ENCODE measurements at places on chromosomes 11 and 22.

- no peak for DNase-seq
These were observed 20.6 kb downstream of the CLMP start for GRCh38 chr11:123174196-123175183.

- DNase-seq, result no peak
These were observed 304.1 kb upstream of the TENM4 start for GRCh38 chr11:79744941-79745340.

- DNase-seq, result no peak
These were observed 4.2 kb downstream of the LGR4 start for GRCh38 chr11:27468209-27468994.

DNA sequence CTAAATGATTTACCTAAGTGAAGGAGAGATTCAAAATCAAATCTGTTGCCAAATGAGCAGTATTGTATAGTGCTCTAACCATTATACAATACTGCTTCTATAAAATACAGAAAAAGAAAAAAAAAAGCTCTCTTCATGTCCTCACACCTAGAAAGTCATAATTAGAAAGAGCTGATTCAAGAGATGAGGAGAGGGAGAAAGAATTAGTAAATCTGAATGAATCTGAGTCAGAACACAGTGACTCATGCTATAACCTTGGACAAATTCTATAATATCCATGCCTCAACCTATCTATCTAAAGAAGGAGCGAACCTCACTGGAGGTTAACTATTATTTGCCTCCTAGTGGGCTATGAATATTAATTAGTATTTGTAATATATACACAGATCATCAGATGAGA, 29.4 kb downstream of the AMBRA1 start:
- no peak for DNase-seq

DNA sequence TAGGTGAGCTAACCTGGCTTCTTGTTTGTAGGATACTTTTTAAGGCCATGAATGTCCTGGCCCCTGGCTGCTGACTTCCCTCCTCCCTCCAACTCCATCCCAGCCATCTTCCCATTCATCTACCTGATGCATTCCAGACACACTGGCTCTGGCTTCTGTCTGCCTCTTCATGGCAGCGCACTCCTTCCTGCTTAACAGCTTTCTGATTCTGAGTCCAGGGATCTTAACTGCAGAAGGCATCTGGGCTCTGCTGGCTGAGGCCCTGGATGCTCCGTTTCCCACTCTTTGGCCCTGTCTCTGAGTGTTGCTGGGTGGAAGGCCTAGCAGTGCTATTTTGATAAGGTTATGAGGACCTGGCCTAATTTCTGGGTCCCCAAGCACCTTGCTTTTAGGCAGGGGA, 1.8 kb upstream of the THY1 start:
- DNase-seq, result no peak

- no peak for DNase-seq
These were observed 3.9 kb downstream of the JOSD1 start for GRCh38 chr22:38696606-38697424.

- DNase-seq, result no peak
These were observed 6.1 kb downstream of the APOL3 start for GRCh38 chr22:36154423-36154945.

- no peak for DNase-seq
These were observed 54.7 kb downstream of the PANX1 start for GRCh38 chr11:94183251-94183885.

DNA sequence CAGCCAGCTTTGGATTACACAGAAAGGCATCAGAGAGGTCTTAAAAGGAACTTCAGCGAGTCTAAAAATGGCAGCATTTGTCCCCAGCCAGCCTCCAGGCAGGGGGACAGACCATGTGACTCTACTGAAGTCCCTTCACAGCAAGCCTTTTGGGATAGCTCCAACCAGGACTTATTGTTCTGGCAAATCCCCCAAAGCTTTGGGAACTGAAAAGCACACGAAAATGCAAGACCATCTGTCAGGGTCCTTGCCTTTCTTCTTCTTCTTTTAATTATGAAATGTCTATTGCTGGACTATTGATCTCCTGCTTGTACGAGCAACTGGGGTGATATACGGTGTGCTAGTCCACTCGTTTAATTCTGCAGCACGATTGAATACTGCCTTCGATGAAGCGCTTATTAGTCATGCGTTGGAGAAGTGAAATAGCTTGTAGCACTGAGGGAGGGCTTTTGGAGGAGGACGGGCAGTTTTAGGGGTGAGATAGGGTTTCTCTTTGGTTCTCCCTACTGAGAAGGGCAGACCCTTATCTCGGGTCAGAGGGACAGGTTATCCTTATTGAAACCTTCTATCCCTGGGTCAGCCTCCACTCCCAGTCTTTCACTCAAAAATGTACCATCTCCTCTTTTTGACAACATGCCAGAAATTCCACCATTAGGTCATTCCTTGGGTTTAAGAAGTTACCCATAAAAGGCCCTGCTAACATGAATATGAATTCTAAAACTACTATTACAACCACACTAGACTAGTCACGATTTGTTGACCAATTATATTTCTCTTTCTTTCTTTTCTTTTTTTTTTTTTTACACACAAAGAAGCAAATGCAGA, 416.4 kb downstream of the MIAT start:
- DNase-seq, result no peak

DNA sequence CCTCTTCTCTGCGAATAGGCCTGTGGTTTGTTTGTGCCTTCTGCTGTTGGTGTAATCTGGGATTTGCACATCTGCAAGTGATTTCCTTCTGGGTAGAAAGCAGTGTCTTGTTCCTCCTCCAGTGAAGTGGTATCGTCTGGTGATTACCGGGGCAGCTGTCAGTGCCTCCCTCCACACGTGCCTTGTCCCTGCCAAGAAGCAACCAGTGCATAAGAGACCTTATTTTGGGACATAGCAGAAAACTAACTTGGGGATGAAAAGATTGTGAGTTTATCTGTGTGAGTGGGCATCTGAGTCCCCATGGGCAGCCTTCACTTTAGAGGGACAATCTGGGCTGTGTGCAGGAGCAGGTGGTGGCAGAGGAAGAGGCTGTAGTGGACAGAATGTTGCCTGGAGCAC, 71.5 kb upstream of the SORL1-AS1 start:
- DNase-seq, result no peak

GRCh38 chr11:119473226-119473625, 50.3 kb upstream of the THY1 start:
- no peak for DNase-seq

DNA sequence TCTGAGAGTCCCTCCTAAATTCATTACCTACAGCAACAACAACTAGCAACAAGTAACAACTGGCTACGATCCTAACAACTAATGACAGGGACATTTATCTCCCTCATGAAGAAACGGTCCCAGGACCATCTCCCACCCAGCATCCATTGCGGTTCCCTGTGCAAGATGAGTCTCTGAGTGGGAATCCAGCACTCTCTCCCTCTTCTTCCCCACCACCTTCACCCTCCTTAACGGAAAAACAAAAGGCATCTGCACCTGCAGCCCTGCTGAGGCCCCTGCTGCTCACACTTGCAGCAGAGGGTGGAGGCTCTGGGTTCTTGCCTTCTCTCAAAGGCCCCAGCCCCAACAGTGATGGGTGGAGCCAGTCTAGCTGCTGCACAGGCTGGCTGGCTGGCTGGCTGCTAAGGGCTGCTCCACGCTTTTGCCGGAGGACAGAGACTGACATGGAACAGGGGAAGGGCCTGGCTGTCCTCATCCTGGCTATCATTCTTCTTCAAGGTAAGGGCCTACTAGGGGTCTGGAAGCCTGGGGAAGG, at the start of gene CD3G:
TSS of gene CD3G (plus strand) at position 364 of the 535 bp plus-strand sequence. CDS start at position 444, 80 bp downstream.
- DNase-seq, result peak; percentile 39

GRCh38 chr22:26593763-26594162, 3.8 kb upstream of the TPST2 start:
- DNase-seq, result no peak

DNA sequence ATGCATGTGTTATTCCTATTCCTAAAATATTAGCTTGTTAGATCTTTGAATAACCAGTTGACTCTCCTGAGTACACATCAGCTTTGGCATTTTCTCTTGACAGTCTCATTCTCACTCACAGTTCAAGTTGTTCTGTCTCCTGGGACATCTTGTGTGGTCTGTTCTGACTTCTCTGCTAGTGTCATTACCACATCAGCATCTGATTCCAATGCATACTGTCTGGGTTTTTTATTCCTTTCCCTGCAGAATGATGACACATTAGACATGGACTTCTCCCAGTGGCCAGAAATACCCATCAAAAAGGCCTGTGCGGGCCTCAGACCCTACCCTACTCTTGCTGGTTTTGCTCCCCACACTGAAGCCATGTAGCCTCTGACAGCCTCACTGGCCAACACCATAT, 2.7 kb downstream of the ZNF74 start:
- no peak for DNase-seq
